B cell (primary cell): ENCODE measurements at places on chromosomes 1 and 21. TPM values are rescaled to one million over a fixed set of nuclear protein-coding genes. Genes with fewer than 3 reads are reported as not detected.

DNA sequence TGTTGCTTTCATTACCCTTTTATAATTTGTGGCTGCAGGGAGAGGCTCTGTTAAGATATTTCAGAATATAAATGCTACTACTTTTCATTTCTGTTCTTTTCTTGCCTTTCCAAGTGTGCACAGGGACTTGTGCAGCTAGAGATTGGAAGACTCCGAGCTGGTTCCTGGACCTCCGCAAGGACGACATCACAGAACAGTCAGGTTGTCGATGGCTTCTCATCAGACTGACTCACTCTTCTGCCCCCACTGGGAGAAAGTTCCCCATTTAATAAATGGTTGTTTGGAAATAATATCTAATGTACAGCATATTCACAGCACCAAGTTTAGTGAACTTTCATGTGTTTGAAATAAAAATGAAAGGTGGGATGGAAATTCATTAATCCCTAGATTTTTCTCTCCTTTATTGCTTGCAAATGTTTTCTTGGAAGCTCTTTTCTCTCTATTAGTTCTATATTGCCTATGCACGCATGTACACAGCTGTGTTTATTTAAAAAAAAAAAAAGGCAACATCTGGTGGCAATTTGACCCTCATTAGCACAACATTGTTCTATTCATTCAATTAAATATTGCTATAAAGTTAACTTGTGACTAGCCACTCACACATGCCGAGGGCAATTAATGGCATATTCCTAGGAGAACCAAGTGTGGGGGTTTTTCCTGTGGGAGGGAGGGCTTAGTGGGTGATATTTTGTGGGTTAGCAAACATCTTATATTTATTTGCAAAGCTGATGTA lies 77.5 kb upstream of the L1TD1 start:
- DNase-seq, result no peak

DNA sequence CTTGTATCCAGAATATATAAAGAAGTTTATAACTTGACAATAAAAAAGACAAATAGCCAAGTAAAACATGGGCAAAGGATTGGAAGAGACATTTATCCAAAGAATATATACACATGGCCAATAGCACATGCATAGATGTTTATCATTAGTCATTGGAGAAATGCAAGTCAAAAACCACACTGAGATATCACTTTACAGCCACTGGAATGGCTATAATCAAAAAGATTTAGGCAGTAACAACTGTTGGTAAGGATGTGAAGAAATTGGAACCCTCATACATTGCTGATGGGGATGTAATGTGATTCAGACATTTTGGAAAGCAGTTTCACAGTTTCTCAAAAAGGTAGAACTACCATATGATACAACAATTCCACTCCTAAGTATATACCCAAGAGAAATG lies 51.1 kb downstream of the SLC44A5 start:
- no peak for DNase-seq

DNA sequence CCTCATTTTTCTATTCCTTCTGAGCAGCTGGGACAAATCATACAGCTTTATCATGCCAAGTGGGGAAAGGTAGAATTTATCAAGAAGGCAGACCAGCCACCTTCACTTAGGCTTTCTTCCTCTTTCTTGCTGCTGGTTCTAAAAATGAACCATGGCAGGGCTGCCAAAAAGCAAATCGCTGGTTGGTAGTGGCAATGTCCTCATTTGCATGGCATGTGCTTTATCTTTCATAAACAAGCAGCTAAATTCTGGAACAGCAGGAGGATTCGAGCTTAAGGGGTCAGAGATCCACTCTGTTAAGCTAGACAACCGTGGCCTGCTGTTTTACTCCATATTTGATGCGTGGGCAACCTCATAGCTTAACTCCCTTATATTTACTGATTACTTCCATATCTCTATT lies 91.3 kb downstream of the RPE65 start:
- peak; percentile 43 for DNase-seq

DNA sequence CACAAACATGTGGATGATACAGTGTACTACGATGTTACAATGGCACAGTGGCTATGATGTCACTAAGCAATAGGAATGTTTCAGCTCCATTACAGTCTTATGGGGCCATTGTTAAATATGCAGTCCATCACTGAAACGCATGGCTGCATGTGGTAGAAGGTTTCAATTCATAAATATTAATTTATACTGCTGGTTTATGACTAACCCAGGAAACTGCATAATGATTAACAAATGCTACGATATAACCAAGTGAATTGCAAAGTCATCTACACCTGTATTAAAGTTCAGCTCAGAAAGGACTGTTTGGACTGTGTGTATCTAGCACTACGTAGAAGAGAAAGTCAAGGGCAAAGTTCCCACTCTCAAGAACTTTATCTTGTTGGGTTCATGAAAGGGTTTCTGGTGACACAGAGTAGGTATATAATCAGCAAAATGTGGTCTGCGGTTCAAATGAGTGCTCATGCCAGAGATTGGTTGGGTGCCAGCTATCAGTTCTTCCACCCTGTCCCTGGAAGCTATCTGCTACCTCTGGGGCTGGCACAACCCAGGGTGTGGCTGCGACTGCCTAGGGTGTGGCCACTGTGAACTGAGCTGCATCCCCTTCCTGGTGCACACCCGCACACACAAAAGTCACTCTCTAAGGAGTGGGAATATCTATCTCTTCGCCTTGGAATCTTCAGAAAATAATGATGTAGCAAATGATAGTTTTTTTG lies 14.8 kb downstream of the MGST3 start:
- no peak for DNase-seq

DNA sequence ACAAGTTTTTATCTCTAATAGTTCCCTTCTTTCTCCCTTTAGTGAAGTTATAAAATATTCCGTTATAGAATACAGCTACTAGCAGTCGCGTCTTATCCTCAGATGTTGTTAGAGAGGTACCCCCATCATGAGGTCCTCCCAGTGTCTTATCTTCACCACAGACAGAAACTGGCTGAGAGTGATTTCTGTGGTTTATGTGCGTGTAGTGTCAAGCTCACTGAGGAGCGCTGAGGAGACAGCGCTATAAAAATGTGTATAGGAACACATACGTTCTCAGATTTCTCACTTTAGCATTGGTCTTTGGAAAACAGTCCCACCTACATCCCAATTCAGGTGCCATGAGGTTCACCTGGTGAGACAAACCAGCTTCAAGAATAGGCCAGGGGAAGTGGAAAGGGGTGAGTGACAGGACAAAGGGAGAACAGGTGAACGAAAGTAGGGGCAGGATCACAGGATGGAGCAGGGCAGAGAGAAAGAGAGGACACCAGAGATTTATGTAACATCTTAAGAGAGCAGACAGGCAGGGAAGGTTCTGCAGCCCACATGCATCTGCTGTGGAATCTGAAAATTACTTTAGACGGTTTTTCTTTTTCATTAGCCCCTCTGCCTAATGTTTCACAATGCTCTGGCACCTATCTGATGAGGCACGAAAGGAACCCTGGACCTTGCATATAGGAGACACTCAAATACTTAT lies 2.7 kb upstream of the PLEKHO1 start:
- no peak for DNase-seq

- DNase-seq, result no peak
Observed at GRCh38 chr1:15290382-15290781, 43.4 kb downstream of the FHAD1 start.

DNA sequence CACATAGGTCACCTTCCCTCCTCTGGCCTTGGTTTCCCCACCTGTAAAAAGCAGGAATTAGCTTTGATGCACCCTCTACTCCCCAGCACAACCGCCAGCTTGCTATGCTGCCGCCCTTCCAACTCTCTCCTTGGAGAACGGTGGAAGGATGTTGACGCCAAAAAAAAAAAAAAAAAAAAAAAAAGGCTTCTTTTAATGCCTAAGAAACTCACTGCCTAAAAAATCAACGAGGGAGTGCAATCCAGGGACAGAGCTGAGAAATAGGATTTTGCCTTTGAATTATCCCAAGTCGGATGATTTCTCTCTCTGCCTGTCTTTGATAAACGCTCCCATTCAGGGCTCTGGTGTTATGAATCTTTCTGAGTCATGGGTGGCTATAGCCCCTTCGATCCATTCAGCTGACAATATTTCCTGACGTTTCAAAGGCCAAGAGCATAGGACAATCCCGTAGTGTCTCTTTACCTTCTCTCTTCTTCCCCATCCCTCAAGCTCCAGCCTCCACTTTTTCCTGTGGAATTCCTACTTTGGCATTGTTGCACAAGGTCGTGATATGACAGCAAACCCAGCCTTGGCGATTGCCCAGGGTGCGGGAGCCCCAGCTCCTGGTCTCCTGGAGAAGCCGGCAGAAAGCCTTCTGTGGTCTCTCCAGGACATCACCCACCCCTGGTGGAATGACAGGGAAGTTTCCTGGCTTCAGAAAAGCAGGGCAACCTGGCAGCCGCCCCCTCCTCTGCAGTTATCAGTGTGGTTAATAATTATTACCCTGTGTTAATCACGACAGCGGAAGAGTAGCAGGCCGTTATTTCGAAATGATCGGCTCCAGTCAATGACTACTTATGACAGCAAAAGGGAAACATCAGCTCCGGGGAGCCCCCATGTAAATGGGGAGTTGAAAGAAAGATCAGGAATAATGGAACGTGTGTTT lies 8.0 kb upstream of the PLXNA2 start:
- no peak for DNase-seq

DNA sequence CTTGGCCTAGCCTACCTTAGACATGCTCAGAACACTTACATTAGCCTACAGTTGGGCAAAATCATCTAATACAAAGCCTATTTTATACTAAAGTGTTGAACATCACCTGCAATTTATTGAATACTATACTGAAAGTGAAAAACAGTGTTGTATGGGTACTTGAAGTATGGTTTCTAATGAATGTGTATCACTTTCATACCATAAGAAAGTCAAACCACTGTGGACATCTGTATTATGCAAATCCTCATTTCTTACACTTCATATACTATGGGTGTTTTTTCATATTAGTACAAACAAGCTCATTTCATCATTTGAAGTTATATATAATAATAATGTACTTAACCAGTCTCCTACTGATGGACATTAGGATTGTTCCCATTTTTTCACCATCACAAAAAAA lies 41.2 kb downstream of the TDRD5 start:
- DNase-seq, result no peak

GRCh38 chr1:234529950-234530237 lies 50.9 kb upstream of the TARBP1 start:
- no peak for DNase-seq

GRCh38 chr1:93820554-93821422 lies 58.2 kb downstream of the DNTTIP2 start:
- no peak for DNase-seq

GRCh38 chr1:207910591-207911354 lies at the start of gene CD34:
CD34 (minus strand) TSS chr1:207911125; CDS start chr1:207911080, 45 bp downstream.
- DNase-seq, result no peak

GRCh38 chr1:99725996-99726395 lies 40.4 kb downstream of the FRRS1 start:
- no peak for DNase-seq

DNA sequence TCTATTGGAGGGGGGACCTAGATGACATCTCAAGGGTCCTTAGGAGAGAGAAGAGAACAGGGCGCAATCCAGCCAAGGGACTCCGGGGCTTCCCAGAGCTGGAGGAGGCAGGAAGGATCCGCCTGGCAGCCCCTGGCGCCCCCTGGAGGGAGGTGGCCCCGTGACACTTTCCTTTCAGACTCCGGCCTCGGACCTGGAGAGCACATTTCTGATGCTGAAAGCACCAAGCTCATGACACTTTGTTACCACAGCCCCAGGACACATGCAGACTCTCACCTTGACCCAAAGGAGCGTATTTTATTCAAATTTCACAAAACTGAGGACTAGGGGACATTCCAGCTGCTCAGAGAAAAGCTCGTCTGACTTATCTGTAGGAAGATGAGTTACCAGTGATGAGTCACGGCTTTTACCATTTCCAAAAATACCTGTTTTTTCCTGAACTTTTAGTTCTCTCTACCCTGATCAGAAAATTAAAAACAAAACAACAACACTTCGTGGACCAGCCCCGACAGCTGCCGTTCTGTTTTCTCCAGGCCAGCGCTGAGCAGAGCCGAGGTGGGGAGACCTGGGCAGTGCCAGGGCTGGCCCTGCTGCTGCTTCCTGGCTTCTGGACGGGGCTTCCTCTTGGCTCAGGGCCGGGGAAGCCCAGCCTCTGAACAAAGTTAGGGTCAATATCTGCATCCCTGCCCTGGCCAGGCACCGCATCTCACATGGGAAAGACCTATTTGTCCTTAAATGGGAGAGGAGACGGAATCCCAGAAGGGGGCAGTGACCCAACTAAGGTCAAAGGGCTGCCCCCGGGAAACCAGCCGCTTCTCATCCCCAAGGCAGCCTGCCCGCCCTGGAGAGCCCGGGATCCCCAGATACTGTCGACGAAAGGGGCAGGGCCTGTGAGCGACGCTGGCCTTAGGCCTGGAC lies 21.6 kb upstream of the POFUT2 start:
- no peak for DNase-seq

DNA sequence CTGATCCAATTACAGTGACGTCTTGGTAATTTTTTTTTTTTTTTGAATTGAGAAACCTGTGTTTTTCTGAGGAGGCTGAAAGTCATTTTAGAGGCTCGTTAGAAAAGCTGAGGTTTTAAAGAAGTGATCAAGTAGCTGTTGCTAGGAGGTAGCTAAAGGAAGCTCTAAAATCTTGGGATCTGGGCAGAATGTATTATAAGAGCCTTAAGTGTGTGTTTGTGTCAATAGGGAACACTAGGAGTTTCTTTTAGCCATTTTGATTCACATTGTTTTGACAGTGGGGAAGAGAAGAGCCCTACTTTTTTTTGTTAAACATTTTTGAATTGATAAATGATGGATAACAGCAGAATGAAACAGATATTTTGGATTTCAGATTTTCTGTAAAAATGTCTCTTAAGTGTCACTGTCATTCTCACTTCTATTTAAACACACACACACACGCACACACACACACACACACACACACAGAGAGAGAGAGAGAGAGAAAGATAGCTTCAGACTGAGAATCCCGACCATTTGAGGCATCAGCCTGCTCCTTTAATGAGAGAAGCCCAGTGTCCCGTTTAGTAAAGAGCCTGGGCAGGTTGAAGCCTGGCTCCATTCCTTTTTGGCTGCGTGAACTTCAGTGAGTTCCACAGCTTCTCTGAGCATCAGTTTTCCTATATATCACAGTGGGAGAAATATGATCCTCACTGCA lies 79.1 kb upstream of the GPR88 start:
- peak; percentile 28 for DNase-seq

- DNase-seq, result no peak
Observed at GRCh38 chr1:26703478-26703877, 7.7 kb downstream of the ARID1A start.

DNA sequence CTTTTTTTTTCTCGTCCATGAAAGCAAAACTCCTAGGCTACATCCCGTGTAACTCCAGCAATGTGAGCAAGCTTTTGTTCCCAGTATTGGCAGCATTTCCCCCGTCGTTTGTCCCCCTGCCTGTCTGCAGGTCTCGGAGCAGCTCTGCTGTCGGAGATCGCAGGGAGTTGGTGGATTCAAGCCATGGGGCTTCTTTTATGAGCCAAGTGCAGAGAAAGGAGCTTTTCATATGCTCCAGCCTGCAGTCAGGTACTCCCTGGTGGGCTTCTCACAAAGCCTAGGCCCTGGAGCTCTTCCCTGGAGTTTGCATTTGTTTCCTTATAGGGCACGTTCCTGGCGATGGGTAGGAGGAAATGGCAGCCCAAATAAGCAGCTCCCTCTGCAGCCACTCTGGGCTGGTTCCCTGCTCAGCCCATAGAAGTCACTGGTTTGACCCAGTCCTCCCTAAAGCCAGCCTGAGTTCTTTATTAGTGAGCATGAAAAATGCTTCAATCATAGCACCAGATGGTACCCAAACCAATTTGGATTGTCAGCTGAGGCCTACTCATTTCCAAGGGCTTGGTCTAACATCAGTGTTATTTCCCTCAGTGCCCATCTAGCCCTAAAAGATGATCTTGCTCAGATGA lies 78.3 kb downstream of the NUF2 start:
- DNase-seq, result no peak

The FAM43B gene
- polyA plus RNA-seq, result not detected in 2 replicates

The ZNF593OS gene
- 0.09 TPM in 1 of 2 replicates, not detected in the other for polyA plus RNA-seq

The SPRR2G gene
- not detected in 2 replicates for polyA plus RNA-seq

The TDRD5 gene
- not detected in 2 replicates for polyA plus RNA-seq

The HHAT gene
- 2.7 and 4.0 TPM in 2 replicates for polyA plus RNA-seq

The YY1AP1 gene
- 74.1 and 95.4 TPM in 2 replicates for polyA plus RNA-seq

The PLD5 gene
- polyA plus RNA-seq, result 0.37 and 1.3 TPM in 2 replicates
